ENCODE measurements at places on chromosomes 7 and 10. TPM values are rescaled to one million over a fixed set of nuclear protein-coding genes. Genes with fewer than 3 reads are reported as not detected.

DNA sequence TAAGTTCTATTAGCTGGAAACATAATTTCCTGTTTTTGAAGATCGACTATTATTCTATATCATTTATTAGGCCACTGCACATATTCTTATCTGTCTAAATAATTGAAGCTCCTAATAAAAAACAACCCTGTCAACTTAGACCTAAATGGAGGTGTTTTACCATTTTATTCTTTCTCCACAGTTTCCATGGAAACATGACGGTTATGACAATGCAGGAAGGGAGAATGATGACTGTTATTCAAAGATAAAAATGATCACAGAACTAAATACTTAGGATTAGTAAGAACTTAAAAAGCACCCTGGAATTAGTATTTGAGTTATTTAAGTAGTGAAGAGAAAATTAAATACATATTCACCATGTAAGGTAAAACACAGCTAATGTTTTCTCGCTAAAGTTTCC, 119.9 kb upstream of the DKK1 start:
- no peak for DNase-seq
- no peak overlapping the region for H3K27ac ChIP-seq
- H3K4me1 ChIP-seq: no peaks in the 10 kb centered on the region
- no peaks in the 10 kb centered on the region for H3K36me3 ChIP-seq
- no peaks in the 10 kb centered on the region for H3K27me3 ChIP-seq

DNA sequence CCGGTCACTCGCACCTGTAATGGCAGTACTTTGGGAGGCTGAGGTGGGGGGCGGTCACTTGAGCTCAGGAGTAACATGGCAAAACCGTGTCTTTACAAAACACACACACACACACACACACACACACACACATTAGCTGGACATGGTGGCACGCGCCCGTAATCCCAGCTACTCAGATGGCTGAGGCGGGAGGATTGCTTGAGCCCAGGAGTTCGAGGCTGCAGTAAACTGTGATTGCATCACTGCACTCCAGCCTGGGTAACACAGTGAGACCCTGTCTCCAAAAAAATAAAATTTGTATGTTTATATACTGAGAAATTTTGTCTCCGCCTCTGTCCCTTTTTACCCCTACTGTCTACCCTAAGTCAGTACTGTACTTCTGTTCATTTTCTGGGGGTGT, 86.6 kb downstream of the CUX1 start:
- no peaks in the 10 kb centered on the region for H3K27me3 ChIP-seq
- H3K36me3 ChIP-seq: no peaks in the 10 kb centered on the region
- no peaks in the 10 kb centered on the region for H3K4me1 ChIP-seq
- no peak overlapping the region for H3K4me3 ChIP-seq

DNA sequence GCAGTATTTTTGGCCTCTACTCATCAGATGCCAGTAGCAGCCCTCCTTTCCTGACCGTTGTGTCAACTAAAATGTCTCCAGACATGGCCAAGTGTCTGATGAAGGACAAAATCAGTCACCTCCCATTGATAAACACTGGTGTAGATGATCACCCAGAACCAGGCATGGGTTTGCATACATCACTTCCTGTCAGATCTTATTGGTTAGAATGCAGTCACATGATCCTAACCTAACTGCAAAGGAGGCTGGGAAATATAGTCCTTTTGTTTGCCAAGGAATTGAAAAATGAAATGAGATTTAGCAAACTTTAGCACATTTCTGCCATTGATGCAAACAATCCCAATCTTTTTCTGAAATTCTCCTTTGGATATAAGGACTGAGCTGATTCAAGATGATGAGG, 141.4 kb downstream of the BUB3 start:
- DNase-seq: no peak
- H3K36me3 ChIP-seq: no peaks in the 10 kb centered on the region
- no peaks in the 10 kb centered on the region for H3K4me1 ChIP-seq
- H3K27me3 ChIP-seq: no peaks in the 10 kb centered on the region
- no peak overlapping the region for H3K27ac ChIP-seq
- no peak overlapping the region for H3K4me3 ChIP-seq

DNA sequence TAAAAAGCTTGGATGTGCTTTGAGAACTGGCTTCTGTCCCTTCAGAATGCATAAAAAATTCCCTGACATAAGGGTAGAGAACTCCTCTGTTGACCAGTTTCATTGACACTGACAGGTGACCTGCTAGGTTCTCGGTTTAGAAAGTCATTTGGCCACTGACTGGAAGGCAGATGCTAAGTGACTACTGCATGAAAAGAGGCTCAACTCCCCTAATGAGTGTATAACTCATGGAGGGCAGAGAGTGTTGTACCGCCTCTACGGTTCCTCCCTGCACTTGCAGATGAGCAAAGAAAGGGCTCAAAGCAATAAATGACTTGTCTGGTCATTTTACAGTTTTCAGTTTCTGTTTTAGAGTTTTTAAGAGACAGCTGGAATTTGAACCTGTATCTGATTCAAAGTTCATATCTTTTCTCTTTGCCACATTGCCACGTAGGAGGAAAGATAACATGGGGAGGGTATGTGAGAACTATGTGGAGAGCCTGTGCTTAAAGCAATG, 2.9 kb upstream of the FGL2 start:
- no peaks in the 10 kb centered on the region for H3K27me3 ChIP-seq
- H3K4me3 ChIP-seq: no peak overlapping the region
- H3K4me1 ChIP-seq: peaks cover 6% of the 10 kb centered on the region
- H3K36me3 ChIP-seq: no peaks in the 10 kb centered on the region

- no peaks in the 10 kb centered on the region for H3K4me1 ChIP-seq
- peaks cover 65% of the 10 kb centered on the region for H3K36me3 ChIP-seq
- H3K27ac ChIP-seq: no peak overlapping the region
- H3K4me3 ChIP-seq: no peak overlapping the region
- DNase-seq: no peak
Measured at GRCh38 chr7:75559355-75559975, 67.3 kb downstream of the SPDYE5 start.

DNA sequence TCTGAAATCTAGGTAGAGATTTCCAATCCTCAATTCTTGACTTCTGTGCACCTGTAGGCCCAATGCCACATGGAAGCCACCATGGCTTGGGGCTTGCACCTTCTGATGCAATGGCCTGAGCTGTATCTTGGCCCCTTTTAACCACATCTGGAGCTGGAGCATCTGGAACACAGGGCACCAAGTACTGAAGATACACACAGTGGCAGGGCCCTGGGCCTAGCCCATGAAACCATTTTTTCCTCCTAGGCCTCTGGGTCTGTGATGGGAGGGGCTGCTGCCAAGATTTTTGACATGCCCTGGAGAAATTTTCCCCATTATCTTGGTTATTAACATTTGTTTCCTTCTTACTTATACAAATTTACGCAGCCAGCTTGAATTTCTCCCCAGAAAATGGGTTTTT, 39.1 kb downstream of the GCC1 start:
- no peak for DNase-seq
- H3K4me3 ChIP-seq: no peak overlapping the region
- no peaks in the 10 kb centered on the region for H3K36me3 ChIP-seq
- H3K27me3 ChIP-seq: no peaks in the 10 kb centered on the region

GRCh38 chr10:87054373-87055295, 34.5 kb downstream of the FAM25A start:
- peak overlapping the region; percentile 35 for H3K27ac ChIP-seq
- no peaks in the 10 kb centered on the region for H3K4me1 ChIP-seq
- peaks cover 67% of the 10 kb centered on the region for H3K36me3 ChIP-seq
- H3K27me3 ChIP-seq: no peaks in the 10 kb centered on the region

GRCh38 chr7:22823142-22823497, 471 bp upstream of the TOMM7 start:
- H3K27me3 ChIP-seq: no peaks in the 10 kb centered on the region
- DNase-seq: no peak
- H3K4me1 ChIP-seq: no peaks in the 10 kb centered on the region

Gene MYO1G
- 0.78 TPM for total RNA-seq

Gene UCMA
- not detected for total RNA-seq

DNA sequence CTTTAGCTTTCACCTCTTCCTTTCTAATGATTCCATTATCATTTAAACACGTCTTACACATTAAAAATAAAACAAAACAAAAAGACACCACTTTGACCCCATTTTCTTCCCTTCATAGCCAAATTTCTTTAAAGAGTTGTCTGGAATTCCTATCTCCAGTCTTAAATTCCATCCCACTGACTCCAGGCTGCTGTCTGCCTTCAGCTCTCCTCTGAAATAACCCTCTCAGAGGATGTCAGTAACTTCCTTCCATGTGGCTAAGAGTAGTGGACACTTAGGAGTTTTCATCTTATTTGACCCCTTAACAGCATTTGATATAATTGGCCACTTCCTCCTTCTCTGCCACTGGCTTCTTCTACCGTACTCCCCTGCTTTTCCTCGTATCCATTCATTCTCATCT, 69.6 kb upstream of the MKX start:
- H3K27ac ChIP-seq: no peak overlapping the region
- H3K27me3 ChIP-seq: no peaks in the 10 kb centered on the region
- peaks cover 6% of the 10 kb centered on the region for H3K4me1 ChIP-seq
- no peak overlapping the region for H3K4me3 ChIP-seq
- no peaks in the 10 kb centered on the region for H3K36me3 ChIP-seq

GRCh38 chr7:121049028-121049791, 60.7 kb downstream of the CPED1 start:
- H3K27me3 ChIP-seq: no peaks in the 10 kb centered on the region
- peaks cover 12% of the 10 kb centered on the region for H3K36me3 ChIP-seq
- H3K27ac ChIP-seq: no peak overlapping the region

GRCh38 chr7:93043385-93043985, 74.3 kb downstream of the SAMD9 start:
- no peak overlapping the region for H3K4me3 ChIP-seq
- H3K4me1 ChIP-seq: peaks cover 3% of the 10 kb centered on the region
- no peaks in the 10 kb centered on the region for H3K36me3 ChIP-seq
- H3K27ac ChIP-seq: no peak overlapping the region
- DNase-seq: no peak
- H3K27me3 ChIP-seq: no peaks in the 10 kb centered on the region

GRCh38 chr7:69149804-69150782, 448.2 kb upstream of the AUTS2 start:
- no peak overlapping the region for H3K4me3 ChIP-seq
- H3K27ac ChIP-seq: no peak overlapping the region
- H3K27me3 ChIP-seq: no peaks in the 10 kb centered on the region
- H3K4me1 ChIP-seq: no peaks in the 10 kb centered on the region
- no peak for DNase-seq

GRCh38 chr10:74746813-74747212, 79.6 kb upstream of the KAT6B start:
- no peak overlapping the region for H3K4me3 ChIP-seq
- H3K4me1 ChIP-seq: no peaks in the 10 kb centered on the region
- DNase-seq: peak; percentile 26
- no peak overlapping the region for H3K27ac ChIP-seq

DNA sequence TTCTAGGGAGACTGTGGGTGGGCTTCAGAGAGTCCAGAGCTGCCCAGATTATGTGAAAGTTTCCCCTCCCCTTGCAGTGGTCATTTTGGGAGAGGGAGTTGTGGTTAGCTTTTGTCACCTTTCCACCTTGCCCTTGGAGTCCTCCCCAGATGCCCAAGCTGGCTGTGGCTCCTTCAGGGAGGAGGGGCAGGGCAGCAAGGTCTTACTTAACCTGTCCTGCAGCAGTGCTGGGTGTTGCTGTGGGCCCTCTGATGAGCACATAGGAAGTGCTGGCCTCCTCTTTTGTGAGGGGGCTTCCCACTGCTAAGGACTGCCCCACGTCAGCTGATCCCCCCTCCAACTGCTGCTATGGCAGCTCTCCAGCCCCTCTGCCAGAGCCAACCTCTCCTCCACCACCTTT, 17.6 kb upstream of the AQP1 start:
- H3K27ac ChIP-seq: peak overlapping the region; percentile 42
- no peaks in the 10 kb centered on the region for H3K27me3 ChIP-seq

DNA sequence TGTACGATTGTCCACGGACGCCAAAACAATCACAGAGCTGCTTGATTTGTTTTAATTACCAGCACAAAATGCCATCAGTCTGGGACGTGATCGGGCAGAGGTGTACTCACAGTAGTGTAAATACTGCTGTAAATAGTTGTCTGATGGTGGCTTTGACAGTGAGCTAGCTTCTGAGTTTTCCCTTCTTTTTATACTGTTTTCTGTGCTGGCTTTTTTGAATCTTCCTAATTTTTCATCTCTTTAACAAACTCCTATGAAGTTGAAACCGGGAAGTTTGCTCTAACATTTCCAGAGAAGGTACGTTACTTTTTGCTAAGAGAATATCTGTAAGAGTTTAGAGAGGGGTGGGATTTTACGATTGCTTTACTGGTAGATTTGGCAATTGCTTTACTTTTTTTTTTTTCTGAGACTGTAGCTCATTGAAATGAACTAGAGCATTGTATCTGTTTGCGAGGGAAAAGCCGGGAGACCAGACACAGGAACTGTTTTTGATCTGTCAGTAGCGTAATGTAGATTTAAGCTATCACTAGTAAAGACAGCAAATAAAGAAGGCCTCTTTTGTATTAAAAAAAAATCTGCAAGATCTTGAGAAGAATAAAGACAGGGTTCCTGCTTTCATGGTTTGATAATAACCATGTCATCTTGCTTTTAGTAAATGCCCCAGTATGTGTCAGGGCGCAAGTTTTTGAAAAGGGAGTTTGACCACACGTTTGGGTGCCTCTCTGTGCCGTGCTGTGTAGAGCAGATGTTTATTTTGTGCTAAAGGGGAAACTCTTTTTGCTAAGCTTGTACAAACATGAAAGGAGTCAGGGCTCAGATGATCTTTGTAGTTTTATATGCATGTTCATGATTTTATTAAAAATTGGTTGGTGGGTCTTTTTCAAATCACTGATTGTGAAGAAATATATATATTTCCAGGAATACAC, 712 bp downstream of the FOXP2 start:
- H3K4me1 ChIP-seq: no peaks in the 10 kb centered on the region
- peak overlapping the region; percentile 12 for H3K4me3 ChIP-seq
- DNase-seq: no peak
- no peaks in the 10 kb centered on the region for H3K27me3 ChIP-seq
- H3K27ac ChIP-seq: peak overlapping the region; percentile 16

Measured in right atrium auricular region (tissue), 2 donors.